ENCODE measurements at places on chromosomes 5 and 9.
A peak's percentile ranks its signal among the peaks of the same experiment; 100 is the strongest.

DNA sequence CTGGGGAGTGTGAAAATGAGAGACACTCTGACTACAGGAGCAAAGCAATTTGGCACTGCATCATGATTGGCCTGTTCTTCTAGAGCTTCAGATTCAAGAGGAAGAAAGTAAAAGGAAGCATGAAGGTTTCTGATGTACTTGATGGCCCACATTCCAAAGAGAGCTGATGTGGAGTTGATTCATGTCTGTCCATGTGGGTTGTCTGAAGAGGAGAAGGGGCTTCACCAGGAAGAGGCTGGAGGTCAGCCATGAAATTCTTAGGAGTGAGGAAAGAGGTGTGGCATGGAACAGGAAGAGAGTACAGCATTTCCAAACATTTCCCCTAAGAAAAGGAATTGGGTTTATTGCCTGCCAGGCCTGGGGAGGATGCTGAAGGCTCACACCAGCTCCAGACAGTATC lies 70.7 kb downstream of the PTCD2 start:
- no peak for DNase-seq

- DNase-seq: no peak
These were observed 504.5 kb downstream of the NFIB start for GRCh38 chr9:13809401-13809800.

DNA sequence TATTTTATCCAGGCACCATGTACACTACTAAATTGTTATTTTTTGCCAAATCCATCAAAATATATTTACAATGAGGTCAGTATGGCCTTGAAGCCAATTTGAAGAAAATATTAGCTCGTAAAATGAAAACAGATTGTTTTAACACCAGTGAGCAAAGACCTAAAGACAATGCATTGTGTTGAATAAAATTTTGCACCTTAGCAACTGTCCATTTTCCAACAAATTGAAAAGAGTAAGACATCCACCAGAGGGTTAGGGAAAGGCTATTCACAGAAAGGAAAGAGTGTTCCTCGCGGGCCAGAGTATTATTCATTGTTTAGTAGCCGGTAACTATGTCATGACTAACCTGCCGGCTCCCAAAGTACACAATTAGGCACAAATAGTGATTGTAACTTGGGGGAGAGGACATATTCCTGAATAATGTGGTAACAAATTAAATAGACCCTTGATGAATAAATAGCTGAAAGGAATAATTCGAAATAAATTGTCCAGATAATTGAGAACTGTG lies 213.3 kb downstream of the DNAH5 start:
- no peak for DNase-seq

DNA sequence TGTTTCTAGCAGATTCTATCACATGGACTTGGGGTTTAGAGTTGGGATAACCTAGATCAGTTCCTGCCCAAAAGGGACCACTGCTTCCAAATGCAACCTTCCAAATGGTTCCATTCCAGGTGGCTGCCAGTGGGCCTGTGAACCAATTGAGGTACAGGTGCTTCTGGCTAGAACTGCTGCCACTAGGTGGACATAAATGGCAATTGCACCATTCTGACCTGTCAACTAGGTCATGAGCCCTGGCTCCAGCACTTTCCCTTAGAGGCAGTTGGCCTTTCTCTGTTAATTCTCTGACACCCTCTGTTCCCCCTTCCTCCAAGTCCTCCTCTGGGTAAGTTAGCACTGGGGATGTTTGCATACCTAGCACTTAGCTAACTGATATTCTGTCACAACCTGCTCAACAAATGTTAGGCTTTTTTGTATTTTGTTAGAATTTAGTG lies 16.6 kb upstream of the HEMGN start:
- no peak for DNase-seq

DNA sequence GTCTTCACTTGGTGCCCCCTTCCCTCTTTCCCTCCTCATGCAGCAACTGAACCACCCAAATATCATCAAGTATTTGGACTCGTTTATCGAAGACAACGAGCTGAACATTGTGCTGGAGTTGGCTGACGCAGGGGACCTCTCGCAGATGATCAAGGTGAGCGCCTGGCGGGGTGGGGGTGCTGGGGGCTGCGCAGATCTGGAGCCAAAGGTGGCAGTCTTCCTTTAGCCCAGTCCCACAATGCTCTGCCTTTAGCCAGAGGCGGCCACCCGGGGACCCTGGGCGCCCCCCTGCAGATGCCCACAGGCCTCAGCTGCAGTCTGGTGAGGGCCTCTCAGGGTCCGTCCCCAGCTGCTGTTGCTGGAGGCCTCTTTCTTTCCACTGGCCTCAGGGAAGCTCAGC lies 63.7 kb downstream of the NEK6 start:
- no peak for DNase-seq

DNA sequence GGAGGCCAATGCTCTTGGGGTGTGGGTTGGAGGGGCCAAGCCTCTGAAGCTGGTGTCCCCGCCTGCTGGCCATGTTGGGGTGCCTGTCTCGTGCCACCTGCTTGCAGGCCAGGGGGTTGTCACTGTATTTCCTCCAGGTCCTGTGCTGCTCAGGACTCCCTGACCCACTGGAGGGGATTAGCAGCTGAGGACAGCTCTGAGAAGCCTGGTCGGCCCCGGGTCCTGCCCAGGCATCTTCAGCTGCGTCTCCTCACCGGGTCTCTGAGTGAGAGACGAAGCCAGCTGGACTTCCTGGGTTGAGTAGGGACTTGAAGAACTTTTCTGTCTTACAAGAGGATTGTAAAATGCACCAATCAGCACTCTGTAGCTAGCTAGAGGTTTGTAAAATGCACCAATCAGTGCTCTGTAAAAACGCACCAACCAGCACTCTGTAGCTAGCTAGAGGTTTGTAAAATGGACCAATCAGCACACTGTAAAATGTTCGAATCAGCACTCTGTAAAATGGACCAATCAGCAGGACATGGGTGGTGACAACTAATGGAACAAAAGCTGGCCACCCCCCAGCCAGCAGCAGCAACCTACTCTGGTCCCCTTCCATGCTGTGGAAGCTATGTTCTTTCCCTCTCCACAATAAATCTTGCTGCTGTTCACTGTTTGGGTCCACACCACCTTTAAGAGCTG lies 20.6 kb upstream of the SLC9A3 start:
- no peak for DNase-seq

GRCh38 chr5:175059687-175060211 lies 335.4 kb downstream of the MSX2 start:
- peak; percentile 30 for DNase-seq

GRCh38 chr5:39419796-39420195 lies 5.0 kb downstream of the DAB2 start:
- no peak for DNase-seq

DNA sequence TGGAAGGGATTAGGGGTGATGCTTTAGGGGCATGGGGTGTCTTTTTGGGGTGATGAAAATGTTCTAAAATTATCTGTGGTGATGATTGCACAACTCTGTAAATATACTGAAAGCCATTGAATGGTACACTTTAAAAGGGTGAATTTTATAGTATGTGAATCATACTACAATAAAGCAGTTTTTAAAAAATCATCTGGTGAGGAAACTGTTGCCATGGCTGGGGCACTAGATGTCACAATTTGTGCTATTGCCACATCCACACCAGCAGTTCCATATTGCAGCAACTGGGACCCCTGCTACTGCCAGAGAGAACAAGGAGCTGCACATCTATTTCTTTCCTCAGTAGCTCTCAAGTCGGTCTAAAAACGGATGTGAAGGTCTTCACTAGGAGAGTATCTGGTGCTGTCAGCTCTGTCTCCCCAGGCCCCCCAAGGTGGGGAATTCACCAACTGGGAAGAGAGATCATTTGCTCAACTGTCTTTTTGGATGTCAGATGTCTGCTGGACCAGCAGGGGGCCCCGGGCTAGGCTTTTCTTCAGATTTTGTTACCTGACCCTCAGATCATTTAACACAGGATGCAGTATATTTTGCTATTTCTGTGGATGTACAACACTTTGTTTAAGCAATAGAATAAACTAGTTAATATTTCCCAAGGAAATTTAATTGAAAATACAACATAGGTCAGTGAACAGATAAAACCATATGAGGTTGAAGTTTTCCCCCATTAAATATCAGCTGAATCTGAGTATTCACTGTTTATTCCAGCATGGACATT lies 13.2 kb downstream of the CMYA5 start:
- DNase-seq: no peak

DNA sequence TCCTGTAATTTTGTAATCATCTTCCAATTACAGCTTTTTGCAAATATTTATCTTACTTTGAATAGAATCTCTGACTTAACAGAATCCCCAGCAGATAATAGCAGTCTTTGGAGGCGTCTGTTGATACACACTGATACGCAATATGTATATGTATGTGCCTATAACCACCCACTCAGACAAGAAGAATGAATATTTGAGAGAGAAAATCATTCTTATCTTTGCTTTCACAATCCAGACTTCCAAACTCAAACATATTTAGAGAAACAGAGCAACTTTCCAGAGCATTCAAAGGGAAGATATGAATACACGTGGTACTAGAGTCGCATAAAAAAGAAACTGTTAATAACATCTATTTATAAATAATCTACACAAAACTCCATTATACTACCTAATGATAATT lies 6.1 kb downstream of the RORB start:
- no peak for DNase-seq

DNA sequence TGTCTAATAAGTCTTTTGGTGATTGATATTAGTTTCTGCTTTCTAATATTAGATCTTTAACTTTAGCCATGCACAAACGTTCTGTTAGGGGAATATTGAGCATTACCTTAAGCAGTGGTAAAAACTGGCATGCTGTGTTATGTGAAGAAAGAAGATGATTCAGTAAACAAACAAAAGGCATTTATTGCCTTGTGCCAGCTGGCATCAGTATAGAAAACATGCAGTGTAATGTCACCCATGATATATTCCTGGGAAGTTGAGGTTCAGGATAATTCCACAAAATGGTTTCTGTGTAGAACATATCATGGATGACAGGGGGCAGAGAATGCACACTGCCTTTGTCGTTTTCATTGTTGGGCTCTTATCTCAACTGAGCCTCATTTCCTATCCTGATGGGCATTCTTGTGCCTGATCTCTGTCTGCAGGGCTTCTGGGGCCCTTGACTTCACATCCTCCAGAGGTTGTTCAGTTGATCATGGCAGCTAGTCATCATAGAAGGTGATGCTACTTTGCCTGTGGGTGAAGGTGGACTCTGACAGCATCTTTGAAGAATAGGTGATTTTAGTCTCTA lies 24.2 kb downstream of the LRRTM2 start:
- DNase-seq: no peak

DNA sequence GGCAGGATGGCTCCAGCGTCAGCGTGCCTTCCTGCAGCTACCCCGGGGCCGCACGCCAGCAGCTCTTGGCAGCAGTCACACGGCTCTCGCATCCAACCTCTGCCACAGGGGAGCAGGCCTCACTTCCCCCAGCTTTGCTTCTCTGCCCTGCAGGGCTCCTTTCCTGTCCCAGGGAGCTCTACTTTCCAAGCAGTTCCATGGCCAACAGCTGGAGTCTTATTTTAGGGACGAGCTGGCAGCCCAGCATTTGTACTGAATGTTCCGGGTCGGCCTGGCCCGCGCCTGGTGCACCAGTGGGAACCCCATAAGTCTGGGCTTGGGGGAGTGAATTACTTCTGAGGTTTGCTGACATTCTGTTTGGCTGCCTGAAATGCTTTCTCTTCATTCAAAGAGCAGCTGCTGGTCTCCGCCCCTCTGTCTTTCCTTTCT lies 34.6 kb downstream of the GADD45G start:
- DNase-seq: no peak

DNA sequence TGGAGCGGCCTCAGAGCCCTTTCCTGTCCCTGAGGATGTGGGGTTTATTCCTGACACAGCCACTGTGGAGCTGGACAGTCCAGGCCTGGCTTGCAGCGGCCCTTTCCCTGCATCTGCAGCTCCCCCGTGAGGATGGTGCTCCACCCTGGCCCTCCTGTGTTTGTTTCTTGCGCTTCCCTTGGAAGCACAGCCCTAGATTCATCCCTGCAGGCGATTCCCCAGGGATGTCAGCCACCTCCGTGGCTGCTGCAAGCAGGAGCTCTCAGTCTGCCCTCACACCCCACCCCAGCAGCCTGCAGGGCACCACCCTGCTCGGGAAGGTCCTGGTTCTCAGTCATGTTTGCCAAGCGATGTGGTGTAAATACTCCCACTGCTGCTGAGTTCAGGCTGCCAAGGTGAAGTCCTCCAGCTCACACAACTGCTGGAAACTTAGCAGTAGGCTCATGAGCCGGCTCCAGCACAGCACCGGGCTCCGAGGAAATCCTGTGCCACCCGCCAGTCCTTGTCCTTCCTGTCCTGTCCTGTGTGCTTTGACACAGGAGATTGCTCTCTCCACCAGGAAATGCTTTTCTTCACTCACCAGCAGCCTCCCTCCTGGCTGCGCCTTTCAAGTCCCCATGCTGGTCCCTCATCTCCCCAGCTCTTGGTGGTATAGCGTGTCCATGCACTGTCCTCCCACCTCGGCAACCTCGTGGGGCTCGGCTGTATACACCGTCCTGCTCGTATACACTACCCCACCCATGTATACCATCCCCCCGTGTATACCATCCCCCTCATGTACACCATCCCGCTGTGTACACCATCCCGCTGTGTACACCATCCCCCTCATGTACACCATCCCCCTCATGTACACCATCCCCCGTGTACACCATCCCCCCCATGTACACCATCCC lies 16.2 kb downstream of the ROPN1L start:
- DNase-seq: no peak

DNA sequence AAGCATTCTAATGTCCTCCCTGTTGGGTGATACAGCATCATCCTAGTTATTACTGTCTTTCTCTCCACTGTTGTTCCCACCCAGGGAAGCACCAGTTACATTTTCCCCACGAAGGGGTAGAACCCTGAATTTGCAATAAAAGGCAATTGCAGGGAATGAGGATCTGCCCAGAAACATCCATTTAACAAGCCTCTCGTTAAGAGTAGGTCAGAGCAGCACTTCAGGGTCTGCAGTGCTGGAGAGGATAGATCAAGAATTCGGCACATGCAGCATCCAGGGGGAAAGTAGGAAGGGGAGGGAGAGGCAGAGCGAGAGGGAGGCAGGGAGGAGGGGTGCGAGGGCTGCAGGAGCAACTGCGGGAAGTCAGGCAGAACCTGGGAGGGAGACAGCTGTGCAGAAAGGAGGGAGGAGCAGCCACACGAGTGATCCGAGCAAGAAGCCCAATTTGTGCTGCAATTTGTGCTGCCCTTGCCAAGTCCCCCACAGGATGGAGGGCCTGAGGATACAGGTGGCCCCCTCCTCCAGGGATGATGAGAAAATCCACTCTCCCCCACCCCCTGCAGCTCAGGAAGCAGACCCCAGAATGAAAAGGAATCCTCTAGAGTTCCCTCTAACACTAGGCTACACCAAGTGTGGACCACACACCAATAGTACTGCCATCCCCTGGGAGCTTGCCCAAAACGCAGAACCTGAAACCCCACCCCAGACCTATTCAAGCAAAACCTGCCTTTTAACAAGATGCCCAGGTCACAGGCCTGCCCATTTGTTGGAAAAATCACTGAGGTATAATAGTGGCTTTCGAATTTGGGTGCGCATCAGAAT lies 62.2 kb downstream of the EPB41L4B start:
- DNase-seq: no peak

GRCh38 chr5:76305269-76305668 lies 97.8 kb upstream of the IQGAP2 start:
- no peak for DNase-seq

DNA sequence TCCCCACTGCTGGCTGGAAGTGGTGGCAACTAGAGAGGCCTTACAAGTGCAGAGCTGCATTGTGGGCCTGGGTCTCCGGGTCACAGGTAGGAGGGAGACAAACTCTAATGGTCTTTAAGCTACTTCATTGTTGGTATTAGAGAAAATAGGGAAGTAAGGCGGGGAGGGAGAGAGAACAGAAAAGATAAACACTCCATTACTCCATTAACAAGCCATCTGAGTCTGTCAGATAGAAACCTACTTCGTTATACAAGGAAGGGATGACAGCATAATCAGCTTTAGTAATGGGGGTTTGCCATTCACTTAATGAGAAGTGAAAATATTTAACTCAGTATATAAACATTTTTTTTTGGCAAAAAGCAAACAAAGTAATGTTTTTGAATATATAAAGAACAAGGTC lies 107.4 kb downstream of the TLE1 start:
- no peak for DNase-seq
